ENCODE measurements at places on chromosomes 5 and 9.

GRCh38 chr5:173473288-173473687, 143.2 kb downstream of the BOD1 start:
- DNase-seq: no peak

DNA sequence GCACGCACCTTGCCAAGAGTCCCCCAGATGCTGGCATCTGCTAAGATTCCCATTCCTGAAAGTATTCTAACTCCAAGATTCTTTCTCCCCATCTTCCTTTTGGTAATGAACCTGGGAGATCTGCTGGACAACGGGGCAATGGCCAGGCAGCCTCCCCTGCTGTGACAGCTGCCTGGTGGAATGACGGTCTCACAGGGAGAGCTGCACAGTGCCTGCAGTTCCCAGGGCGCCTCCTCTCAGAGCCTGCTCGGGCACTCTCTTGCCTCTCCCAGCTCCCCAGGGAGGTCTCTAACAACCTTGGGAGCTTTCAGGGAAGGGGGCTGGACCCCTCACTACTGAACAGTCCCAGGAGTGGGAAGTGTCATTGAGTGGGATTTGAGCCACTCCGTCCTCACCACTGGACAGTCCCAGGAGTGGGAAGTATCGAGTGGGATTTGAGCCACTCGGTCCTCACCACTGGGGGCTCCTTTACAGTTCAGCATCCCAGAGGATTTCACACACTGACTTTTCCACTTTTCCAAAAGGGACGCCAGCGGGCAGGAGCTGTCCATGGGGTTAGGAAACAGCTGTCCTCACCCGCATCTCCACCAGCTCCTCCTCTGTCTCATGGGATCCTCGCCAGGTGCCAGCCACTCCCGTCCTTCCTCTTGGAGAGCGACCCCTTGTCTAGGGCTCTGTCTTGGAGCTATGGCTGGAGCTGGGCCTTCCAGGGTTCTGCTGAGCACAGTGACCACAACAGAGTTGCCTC, 65.7 kb downstream of the ADAMTS2 start:
- DNase-seq: no peak

DNA sequence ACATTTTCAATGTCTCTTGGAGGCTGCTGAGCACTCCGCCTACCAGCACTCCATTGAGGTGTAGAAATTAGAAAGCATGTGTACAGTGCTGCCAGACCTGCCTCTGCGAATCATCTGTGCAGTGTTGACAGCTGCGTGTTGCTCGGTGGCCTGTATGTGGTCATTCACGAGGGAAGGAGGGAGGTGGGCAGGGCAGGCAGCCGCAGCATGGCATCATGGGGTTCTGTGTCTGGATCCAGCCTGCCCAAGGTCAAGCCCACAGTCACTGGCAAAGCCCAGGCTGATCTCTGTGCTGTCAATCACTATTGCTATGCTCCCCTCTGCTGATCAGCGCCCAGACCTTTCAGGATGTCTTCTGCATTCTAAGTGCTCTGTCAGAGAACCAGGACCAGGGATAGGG, 8.0 kb upstream of the PDZD2 start:
- DNase-seq: no peak

- DNase-seq: no peak
Observed at GRCh38 chr9:108831496-108832178, 24.1 kb downstream of the ACTL7B start.

GRCh38 chr5:171593401-171593800, 174.0 kb downstream of the FGF18 start:
- no peak for DNase-seq

DNA sequence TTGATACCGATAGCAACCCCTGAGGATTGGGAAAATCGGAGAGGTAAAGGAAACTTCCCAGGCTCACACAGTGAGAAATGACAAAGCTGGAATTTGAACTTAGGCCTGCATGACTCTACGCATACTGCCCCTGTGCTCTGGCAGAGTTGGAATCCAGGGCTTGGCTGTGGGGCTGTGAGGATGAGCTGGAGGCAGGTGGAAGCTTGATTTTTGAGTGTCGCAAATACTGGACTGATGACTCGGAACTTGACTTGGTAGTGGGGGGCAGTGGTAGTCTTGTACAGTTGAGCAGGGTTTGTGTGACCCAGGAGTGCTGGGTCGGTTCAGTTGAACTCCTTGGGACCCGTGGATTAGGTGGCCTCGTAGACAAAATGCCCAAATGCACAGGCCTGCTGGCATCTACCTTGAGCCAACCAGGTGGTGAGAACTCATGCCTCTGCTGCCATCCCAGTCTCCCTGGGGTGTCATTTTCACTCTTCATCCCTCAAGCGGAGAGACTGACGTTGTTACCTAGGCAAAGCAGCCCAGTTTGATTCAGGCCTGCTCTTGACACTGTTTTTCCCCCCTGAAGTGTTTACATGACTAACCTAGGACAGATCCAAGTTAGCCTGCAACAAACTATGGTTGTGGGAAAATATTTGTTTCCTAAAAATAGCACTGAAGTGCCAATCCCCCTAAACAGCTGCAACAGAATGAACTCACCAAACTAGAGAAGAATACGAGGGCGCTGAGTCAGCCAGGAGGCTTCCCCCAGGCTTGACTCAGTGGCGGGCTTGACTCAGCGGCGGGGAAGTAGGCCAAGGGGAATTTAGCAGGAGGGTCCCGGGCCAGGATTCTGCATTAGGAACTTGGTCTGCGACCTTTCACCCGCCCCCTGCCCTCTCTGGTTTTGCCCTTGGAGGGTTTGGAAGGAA, 45.7 kb upstream of the ORM1 start:
- DNase-seq: no peak

GRCh38 chr5:1039706-1040260, 31.2 kb downstream of the NKD2 start:
- no peak for DNase-seq

DNA sequence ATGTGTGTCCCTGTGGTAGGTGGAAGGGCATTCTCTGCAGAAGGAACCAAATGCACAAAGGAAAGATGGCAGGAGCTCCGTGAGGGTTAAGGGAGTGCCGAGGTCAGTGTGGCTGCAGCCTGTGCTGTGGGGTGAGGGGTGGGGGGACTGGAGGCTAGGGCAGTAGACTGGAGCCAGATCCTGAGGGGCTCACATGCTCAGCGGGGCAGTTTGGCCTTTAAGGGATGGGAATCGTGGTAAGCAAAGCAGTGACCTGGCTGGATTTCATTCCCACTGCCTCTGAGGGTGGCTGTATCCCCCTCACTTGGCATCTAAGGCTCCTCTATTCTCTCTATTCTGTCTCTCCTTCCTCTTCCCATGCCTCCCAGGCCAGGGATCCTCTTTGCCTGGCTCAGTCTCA, 15.6 kb downstream of the PITX1 start:
- DNase-seq: no peak

GRCh38 chr9:7139886-7140285, 382.1 kb downstream of the KDM4C start:
- no peak for DNase-seq

DNA sequence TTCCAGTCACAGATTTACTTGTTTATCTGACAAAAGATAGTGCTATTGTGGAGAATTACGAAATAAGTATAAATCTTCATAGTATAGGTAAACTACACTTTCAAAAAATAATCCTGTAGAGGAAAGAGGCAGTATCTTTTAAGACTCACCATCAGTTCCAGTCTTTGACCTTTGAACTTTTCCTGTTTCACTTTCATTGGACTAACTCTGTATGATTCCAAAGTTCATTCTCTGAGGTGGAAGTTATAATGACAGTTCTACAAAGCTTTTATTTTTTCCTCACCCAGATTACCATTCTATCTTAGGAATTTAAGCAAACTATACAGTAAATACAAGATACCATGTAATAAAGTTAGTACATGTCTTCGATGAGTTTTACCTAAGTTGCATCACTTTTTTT, 901.3 kb upstream of the SEMA6A start:
- no peak for DNase-seq

- no peak for DNase-seq
Observed at GRCh38 chr5:127844581-127845021, 141.4 kb downstream of the CCDC192 start.

GRCh38 chr5:151591144-151591819, at the start of gene FAT2:
Gene FAT2 (minus strand): TSS chr5:151591331. CDS start chr5:151568931, 22,400 bp downstream.
- DNase-seq: no peak

DNA sequence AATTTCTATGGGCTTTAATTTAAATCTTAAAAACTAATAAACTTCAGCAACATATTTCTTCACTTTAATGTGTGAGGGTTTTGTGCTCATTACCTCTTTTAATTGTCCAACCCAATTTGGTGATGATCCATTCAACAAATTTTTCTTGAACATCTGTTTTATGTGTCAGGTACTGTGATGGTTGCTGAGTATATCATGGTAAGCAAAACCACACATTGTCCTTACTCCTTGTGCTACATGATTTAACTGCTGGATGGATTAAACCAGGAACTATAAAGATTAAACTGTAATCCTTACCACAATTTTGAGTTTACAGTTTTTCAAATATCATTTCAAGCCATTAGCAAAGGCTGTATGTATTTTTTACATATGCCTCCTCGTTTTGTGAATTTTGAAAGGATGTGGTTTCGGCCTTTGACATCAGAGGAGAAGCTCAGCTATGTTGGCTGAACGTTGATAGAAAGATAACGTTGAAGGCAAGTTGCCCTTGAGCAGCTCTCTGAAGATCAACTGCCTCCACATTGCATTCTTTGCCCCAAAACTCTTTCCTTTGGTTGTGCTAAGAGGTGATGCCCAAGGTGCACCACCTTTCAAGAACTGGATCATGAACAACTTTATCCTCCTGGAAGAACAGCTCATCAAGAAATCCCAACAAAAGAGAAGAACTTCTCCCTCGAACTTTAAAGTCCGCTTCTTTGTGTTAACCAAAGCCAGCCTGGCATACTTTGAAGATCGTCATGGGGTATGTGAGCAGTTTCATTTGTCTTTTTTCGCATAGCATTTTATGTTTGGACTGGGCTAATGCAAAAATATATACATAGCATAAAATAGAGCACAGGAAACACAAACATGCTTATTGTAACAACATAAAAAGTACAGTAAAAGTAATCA, at the start of gene ITK:
Gene ITK, plus strand, starts transcription at position 467 of the 891 bp plus-strand sequence. Its CDS starts 138 bp downstream, at position 605.
- no peak for DNase-seq

DNA sequence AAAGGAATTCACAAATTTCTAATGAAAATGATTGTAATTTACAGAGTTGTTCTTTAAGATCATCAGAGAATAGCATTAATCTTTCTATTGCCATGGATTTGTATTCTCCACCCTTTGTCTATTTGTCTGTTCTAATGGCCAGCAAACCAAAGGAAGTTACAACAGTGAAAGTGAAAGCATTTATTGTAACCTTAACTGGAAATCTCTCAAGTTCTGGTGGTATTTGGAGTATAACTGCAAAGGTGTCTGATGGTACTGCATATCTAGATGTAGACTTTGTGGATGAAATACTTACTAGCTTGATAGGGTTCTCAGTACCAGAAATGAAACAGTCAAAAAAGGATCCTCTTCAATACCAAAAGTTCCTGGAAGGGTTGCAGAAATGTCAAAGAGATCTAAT, 21.7 kb downstream of the RMI1 start:
- DNase-seq: no peak

- DNase-seq: no peak
Observed at GRCh38 chr5:72938206-72938605, 17.6 kb upstream of the FCHO2 start.

GRCh38 chr5:83388608-83389007, 82.9 kb upstream of the VCAN start:
- no peak for DNase-seq

- DNase-seq: no peak
Observed at GRCh38 chr5:172417983-172418630, 36.2 kb downstream of the SH3PXD2B start.

GRCh38 chr5:154285661-154286408, 95.3 kb downstream of the GALNT10 start:
- no peak for DNase-seq

- DNase-seq: no peak
Observed at GRCh38 chr5:81397176-81397575, 3.2 kb upstream of the ACOT12 start.

DNA sequence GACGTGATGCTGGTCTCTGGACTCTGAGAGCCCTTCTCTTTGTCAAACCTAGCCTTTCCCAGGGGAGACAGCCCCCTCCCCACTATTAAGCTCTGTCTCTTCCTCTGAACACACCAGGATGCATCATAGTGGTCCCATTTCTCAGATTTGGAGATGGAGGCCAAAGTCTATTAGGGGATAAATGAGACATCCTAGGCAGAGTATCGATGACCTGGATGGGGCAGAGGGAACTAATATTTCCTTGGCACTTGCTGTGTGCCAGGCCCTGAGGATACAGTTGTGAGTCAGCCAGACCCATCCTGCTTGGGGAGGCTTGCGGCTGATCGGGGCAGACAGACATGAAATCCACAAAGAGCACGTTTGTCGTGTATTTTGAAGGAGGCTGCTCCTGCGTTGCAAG, 5.2 kb downstream of the DNM1 start:
- DNase-seq: no peak

- DNase-seq: no peak
Observed at GRCh38 chr5:78879516-78879915, 105.6 kb downstream of the ARSB start.

- DNase-seq: no peak
Observed at GRCh38 chr9:137032858-137033257, 970 bp upstream of the FUT7 start.

DNA sequence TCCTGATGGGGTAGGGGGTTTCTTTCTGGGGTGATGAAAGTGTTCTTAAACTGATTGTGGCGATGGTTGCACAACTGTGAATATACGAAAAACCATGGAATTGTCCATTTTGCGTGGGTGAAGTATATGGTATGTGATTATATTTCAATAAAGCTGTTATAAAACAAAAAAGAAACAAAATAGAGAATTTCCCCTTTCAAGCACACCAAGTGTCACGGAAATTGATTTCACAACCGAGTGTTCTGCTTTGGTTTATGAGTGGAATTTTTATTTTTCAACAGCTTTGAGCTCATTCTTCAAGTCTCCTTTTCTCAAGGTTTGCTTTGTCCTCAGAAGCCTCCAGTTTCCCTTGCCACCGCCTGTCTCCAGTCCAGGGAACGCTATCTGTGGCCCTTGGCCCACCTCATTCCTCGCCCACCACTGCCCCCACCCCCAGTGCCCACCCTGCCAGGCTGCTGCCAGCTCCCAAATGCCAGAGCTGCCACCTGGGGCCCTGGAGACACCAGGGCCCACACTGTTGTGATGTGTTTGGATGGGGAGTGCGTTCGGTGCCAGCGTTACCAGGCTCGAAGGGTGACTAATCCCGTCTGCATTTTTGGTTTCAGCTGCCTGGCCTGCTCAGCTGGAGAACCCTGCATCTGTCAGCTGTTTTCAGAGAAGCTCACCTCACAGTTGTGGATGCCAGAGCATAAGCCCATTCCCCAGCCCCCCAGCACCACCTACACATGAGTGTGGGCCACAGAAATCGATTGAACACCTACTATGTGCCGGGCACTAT, 30.4 kb downstream of the DUSP1 start:
- DNase-seq: no peak

GRCh38 chr5:40991168-40991980, 79.8 kb downstream of the MROH2B start:
- no peak for DNase-seq

- DNase-seq: no peak
Observed at GRCh38 chr5:143086908-143087637, 316.4 kb downstream of the NR3C1 start.
